ENCODE measurements at places on chromosomes 7 and 10.

DNA sequence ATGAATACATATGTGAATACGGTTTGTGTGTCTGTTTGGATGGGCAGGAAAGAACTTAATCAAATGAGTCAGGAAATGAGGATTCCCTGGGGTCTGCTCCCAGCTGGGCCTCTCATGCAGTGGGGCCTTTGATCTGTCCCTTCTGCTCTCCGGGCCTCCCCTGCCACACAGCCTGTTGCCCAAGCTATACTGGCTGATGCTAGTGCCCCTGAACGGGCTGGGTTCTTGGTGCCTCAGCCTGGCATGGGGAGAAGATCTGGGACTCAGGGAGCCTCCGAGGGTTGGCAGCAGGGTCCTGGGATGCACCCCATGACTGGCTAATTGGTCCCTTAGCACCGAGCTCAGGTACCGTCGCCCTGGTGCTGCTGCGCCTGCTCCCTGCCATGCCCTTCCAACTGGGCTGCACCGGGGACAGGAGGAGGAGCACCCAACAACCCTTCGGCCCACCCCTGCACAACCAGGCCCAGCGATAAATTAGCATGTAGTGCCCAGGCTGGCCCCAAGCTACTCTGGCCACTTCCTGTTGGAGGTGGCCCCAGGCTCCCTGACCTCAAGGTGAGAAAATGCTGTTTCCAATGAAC is 59.9 kb upstream of the DUSP5 start:
- peak; percentile 17 for DNase-seq

- no peak for DNase-seq
These were observed 98.2 kb downstream of the CALN1 start for GRCh38 chr7:72313906-72314305.

GRCh38 chr10:132402781-132403241 is 5.8 kb downstream of the PWWP2B start:
- no peak for DNase-seq

DNA sequence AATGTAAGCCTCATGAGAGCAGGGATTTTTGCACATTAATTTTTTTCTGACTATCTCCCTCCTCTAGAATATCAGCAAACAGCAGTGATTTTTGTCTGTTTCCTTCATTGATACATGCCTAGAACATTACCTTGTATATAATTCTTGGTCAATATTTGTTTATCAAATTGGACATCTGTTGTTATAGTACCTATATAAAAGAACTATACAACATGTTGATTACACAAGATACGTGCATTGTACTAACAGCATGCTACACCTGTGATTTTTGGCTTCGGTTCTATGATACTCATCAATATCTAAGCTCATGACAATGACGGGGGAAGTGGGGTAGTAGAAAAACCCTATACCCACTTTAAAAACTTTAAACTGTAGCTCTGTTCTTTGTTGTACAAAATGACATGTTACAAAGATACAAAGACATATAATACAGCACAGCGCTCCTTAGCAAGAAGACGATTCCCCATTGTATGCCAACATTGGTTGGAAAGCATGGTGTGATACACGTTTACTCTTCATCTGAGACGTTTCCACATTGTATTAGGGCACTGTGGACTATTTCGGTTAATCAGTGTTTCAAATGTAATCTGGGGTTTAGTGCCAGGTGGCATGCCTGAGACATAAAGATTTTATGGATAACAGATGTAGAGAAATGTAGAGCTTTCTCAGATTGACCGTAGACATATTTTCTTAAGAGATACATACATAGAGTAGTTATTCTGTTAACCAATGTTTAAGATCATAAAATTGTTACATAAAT is 70.5 kb upstream of the FOXP2 start:
- no peak for DNase-seq

DNA sequence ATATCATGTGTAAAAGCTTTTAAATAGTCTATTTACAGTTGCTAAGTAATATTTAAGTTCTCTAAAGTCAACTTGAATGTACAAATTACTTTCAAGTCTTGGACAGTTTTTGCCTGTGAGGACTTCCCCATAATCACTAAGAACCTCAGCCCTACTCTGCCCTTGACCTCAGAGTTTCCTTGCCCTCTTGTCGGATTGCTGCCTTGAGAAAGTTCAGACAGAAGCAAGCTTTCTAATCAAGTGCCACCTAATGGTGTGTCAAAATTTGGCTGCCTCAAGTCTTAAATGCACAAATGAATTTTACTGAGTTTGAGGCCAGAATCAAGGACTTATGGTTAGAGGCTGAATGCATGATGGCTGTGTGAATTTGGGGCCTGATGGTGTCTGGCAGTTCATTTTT is 88.3 kb upstream of the KAT6B start:
- DNase-seq = no peak

DNA sequence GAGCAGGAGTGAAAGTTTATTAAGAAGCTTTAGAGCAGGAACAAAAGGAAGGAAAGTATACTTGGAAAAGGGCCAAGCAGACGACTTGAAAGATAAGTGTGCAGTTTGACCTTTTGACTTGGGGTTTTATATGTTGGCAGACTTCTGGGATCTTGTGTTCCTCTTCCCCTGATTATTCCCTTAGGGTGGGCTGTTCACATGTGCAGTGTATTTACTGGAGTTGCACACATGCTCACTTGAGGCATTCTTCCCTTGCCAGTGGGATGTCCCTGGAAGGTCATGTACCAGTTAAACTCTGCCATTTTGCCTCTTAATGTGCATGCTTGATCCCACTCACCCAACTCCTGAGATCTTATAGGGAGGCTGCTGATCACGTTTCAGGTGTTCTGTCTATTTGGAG is 23.4 kb upstream of the ARHGAP12 start:
- no peak for DNase-seq

GRCh38 chr7:153496257-153496656 is 555.9 kb upstream of the DPP6 start:
- DNase-seq = no peak

GRCh38 chr7:132080467-132080866 is 495.8 kb downstream of the PLXNA4 start:
- DNase-seq = no peak

DNA sequence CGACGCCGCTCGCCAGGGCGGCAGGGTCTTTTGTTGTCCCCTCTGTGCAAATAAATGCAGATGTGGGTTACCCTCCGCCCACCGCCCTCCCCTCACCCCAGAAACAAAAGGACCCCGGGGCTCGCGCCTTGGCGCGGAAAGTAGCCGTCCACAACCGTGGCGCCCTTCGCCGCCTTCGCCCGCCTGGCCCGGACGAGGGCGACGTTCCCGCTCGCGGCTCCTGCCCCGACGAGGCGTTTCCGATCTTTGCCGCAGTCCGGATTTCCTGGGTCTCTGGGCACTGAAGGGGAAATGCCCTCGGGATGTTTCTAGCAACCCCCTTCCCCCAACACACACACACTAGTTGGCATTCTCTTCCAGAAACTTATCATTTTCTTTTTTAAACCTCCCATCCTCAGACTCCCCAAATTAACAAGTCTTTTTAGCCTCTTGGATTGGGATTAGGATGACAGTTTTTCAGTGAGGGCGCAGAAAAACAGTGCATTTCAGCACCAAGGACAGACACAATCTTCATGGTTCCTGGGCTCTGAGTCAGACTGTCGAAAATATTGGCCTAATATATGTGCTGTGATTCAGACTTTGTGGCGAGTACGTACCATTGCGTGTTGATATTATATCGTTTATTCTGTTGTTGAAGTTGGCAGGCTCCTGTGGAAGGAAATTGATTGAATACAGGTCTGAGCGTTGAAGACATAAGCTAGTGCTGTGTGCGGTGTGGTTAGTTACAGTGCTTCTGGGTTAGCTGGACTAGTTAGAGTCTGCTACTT is 771 bp downstream of the PHYHIPL start:
- DNase-seq = peak; percentile 89

DNA sequence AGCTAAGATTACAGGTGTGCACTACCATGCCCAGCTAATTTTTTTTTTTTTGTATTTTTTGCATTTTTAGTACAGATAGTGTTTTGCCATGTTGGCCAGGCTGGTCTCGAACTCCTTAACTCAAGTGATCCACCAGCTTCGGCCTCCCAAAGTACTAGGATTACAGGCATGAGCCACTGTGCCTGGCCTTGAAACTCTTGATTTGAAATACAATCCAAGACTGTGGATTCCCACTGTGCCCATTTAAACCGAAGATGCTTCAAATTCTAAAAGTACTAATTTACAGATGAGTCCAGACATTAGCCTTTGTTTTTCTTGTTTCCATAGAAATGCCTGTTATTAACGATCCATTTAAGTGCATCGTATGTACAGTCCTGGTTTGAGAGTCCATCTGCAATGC is 130.9 kb downstream of the CACNA2D1 start:
- DNase-seq = no peak

GRCh38 chr10:103265717-103266329 is 11.1 kb upstream of the INA start:
- DNase-seq = peak; percentile 70

DNA sequence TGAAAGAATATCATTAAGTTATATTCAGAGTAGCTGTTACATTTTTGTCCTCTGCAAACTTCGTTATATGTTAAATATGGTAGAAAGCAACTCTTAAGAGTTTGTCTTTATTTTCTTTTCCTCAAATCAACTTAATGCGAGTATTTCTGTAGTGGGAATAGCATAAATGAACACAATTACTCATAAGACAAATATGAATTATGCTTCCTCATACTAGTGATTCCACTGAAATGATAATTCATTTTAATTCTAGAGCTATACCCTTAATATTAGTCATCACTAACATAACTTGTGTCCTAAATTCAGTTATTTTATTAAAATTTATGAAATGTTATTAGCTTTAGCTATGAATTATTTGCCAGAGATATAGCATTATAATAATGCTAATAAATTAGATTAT is 820.6 kb upstream of the KCND2 start:
- peak; percentile 53 for DNase-seq

GRCh38 chr10:85786401-85786899 is 580.1 kb downstream of the GRID1 start:
- no peak for DNase-seq

GRCh38 chr7:66207540-66207939 is 2.4 kb downstream of the TPST1 start:
- DNase-seq = no peak

GRCh38 chr7:87874066-87874465 is 2.1 kb downstream of the SLC25A40 start:
- no peak for DNase-seq

- DNase-seq = peak; percentile 41
These were observed 183.4 kb downstream of the SORCS3 start for GRCh38 chr10:104824380-104825006.

GRCh38 chr7:133369130-133369529 is 116.3 kb downstream of the EXOC4 start:
- DNase-seq = peak; percentile 16

- no peak for DNase-seq
These were observed 155.0 kb upstream of the TCF7L2 start for GRCh38 chr10:112795067-112795466.

- DNase-seq = peak; percentile 79
These were observed 4.4 kb upstream of the VSTM4 start for GRCh38 chr10:49119746-49120145.

DNA sequence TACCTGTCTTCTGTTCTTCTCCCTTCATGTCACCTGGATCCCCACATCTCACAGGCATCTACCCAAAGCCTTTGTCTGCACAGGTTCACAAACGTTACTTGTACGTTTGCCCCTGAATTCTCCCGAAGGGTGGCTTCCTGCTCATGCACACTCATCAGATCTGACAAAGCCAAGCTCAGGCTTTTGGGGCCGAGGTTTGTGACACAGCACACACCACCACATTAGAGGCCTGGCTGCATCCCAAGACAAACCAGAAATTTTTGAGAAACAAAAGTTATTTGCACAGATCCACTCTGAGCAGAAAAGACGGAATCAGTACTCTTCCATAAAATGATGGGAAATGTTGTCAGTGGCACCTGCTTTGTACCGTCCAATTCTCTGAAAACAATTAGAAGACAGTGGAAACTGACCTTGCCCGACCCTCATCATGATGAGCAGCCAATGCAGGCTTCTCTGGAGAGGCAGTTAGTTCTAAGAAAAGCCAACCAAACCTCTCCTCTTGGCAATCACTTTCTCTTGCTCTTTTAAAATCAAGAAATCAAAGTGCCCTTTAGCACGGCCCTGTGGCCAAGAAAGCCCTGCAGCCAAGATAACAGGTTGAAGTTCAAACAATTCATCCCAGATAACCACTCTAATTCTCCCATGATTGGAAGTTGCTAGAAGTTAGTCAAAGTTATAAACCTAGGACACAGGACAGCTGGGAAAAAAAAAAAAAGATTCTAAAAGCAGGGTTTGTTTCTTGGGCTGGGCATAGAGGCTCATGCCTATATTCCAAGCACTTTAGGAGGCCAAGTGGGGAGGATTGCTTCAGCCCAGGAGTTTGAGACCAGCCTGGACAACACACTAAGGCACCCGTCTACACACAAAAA is 13.6 kb upstream of the SVIL start:
- peak; percentile 70 for DNase-seq

DNA sequence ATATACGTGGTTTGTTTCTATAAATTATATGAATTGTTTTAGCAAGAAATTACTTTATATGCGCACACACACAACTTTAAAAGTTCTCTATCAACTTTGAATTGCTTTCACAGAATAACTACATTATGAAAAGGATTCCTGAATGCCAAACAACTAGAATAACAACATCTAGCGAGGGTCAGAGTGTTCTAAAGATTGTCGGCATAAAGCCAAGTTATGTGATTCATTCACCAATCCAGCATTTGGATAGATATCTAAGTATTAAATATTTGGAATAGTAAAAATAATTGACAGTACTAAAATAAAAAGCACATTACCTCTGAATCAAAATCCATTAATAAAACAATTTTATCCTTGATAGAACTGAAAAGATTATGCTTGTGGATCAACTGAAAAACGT is 125.3 kb upstream of the AMPH start:
- no peak for DNase-seq

GRCh38 chr7:55903985-55904759 is 16.9 kb downstream of the ZNF713 start:
- DNase-seq = no peak

DNA sequence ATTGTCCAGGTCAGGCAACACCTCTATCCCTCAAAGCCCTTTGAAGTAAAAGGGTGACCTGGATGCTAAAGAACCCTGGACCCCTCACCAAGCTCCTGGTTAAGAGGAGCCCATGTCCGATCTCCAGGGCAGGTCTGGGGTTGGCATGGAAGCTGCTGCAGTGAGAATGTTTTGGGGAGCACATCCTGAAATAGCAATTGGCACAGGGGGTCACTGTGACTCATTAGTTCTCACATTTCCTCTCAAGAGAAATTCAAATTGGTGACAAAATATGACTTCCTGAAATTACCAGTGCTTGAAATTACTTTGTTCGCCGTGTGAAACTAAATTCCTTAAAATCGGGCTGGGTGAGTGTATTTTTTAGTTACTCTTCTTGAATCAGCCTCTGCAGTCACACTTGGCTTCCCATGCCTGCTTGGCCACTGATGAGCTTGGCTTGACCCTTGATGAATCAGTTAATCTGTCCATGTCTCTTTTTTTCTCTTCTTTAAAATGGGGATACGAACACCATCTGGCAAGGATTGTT is 18.8 kb upstream of the ARHGAP22 start:
- no peak for DNase-seq
